ENCODE measurements at places on chromosomes 12 and 14.

GRCh38 chr12:14403293-14403692, 37.8 kb downstream of the ATF7IP start:
- no peak for DNase-seq

DNA sequence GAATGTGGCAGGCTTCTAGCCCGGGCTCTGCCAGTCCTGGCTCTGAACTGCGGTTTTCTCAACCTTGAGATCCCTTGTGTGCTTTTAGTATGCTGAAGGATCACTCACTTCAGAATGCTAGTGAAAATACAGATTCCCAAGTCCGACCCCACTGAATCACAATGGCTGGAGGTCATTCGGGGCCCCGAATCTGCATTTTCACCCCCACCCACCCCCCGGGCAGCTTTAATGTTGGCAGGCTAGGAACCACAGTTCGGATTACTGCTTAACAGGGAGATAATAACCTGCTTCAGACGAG, 573 bp upstream of the SUSD6 start:
- DNase-seq, result no peak

GRCh38 chr12:1644534-1645438, 15.8 kb downstream of the WNT5B start:
- DNase-seq, result no peak

DNA sequence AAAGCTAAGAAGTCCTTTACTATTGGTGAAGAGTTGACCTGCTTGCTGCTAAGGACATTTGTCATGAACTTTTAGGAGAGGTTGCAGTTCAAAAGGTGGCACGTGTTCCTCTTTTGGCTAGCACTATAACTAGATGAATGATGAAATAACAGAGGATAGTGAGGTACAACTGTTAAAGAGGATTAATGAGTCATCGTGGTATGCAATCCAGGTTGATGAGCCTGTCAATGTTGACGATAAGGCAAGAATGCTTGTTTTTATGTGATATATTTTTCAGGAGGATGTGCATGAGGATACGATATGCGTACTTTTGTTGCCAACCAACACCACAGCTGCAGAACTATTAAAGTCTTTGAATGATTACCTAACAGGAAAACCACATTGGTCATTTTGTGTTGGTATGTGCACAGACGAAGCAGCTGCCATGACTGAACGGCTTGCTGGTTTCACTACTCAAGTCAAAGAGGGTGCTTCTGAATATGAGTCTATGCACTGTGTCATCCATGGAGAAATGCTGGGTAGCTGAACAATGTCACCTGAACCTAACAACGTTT, 10.6 kb downstream of the CEP128 start:
- DNase-seq, result peak; percentile 78

DNA sequence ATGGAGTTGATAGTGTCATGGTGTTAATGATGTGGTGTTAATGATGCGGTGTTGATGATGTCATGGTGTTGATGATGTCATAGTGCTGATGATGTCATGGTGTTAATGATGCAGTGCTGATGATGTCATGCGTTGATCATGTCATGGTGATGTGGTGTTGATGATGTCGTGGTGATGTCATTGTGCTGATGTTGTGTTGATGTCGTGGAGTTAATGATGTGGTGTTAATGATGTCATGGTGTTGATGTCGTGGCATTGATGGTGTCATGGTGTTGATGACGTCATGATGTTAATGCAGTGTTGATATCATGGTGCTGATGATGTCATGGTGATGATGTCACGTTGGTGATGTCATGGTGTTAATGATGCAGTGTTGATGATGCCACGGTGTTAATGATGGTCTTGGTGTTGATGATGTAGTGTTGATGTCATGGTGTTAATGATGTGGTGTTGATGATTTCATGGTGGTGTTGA, 49.1 kb upstream of the RIMBP2 start:
- no peak for DNase-seq

DNA sequence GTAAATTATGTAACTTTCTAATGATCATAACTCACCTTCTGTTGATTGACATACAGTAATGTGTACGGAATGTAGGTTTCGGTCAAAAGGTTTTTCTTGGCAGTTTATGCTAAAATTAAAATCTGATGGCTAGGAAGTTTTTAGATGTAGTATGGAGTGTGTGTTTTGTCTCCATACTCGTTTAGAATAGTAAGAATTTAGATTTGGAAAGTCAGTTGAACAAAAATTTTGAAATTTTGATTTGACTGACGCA, 859 bp downstream of the PALS1 start:
- DNase-seq, result no peak

GRCh38 chr12:107196681-107197080, 103.3 kb upstream of the CRY1 start:
- no peak for DNase-seq

DNA sequence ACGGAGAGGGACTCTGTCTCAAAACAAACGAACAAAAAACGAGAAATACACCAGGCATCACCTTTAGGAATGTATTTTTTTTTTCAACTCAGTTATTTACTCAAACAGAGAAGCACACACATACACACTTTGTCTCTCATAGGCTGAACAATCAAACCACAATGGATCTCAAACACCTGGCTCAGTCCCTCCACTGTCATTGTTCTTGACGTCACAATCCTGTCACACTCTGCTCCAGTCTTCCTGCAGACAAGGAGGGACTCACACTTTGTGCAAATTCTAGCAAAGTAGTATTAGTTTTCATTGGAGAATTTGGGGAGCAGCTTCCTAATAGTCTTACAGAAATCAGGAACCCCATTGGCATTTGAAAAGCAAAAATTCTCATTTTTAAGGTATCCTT, 727.8 kb downstream of the BCL11B start:
- no peak for DNase-seq

GRCh38 chr12:12915656-12916055, 24.3 kb downstream of the GPRC5A start:
- no peak for DNase-seq

DNA sequence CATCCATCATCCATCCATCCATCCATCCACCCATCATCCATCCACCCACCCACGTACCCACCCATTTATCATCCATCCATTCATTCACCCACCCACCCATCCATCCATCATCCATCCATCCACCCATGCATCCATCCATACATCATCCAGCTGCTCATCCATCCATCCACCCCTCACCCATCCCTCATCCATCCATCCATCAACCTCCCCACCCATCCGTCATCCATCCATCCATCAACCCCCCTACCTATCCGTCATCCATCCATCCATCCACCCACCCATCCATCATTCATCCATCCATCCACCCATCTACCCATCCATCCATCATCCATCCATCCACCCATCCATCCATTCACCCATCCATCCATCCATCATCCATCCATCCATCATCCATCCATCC, 306.2 kb upstream of the SFSWAP start:
- no peak for DNase-seq

GRCh38 chr14:50038398-50039119, 77.8 kb downstream of the VCPKMT start:
- no peak for DNase-seq

- DNase-seq, result peak; percentile 12
Measured at GRCh38 chr12:108691998-108692808, 39.1 kb downstream of the CORO1C start.

GRCh38 chr12:71938728-71939385, at the start of gene TPH2:
Gene TPH2, plus strand, starts transcription at chr12:71938845. Its CDS starts 142 bp downstream, at chr12:71938987.
- peak; percentile 46 for DNase-seq

- DNase-seq, result no peak
Measured at GRCh38 chr14:24298892-24299254, 707 bp downstream of the DHRS1 start.

- no peak for DNase-seq
Measured at GRCh38 chr12:100974747-100975146, 180.2 kb downstream of the ANO4 start.

DNA sequence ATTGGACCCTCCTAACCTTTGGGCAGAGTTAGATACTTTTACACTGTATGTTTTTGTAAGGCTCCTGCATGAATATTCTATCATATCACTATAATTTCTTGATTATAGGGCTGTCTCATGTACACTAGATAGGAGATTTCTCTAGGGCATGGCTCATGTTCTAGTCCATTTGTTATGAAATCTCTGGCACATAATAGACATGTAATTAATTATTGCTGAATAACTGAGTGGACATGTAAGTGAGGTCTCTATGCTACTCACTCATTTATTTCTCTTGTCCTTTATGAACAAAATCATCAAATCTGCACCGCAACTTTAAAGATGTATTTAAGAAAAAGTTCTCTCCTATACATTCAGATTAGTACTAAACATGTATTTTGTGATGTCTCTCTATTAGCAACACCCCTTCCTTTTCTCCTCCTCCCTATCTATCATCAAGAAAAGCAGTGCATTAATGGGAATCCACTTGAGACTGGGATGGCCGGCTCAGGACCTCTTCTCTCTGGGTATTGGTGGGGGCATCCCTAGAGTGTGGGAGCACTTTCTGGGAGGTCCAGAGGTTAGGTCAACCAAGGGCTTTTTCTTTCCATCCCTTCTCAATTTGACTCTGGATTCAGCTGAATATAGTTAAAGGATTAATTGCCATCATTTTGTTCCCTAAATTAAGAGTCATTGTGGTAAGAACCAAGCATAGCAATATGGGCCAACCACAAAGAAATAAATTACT, 168.0 kb upstream of the HMGA2 start:
- DNase-seq, result no peak

- no peak for DNase-seq
Measured at GRCh38 chr14:72932893-72933292, 6.6 kb downstream of the DCAF4 start.

- DNase-seq, result no peak
Measured at GRCh38 chr14:74347795-74348100, 523 bp upstream of the VRTN start.
